ENCODE measurements at places on chromosomes 5 and 9. TPM values are rescaled to one million over a fixed set of nuclear protein-coding genes. Genes with fewer than 3 reads are reported as not detected.

OR4F3 gene
- total RNA-seq: not detected

TTC39B gene
- total RNA-seq: 1.6 TPM

CNTNAP3B gene
- total RNA-seq: 0.34 TPM

DEPDC1B gene
- total RNA-seq: 34.9 TPM

CDKN2B-AS1 gene
- total RNA-seq: not detected

ORM2 gene
- total RNA-seq: not detected

HRCT1 gene
- total RNA-seq: 0.33 TPM

TRIM7 gene
- not detected for total RNA-seq

MYMK gene
- not detected for total RNA-seq

PROB1 gene
- 1.0 TPM for total RNA-seq

RLN2 gene
- not detected for total RNA-seq

MUSK gene
- total RNA-seq: not detected

NRARP gene
- 7.4 TPM for total RNA-seq

CDX1 gene
- total RNA-seq: not detected

CCDC183 gene
- total RNA-seq: not detected

TMEM252 gene
- total RNA-seq: not detected

MAMDC2 gene
- total RNA-seq: not detected

MOB3B gene
- total RNA-seq: 0.19 TPM
